ENCODE measurements at places on chromosomes 5 and 9. TPM values are rescaled to one million over a fixed set of nuclear protein-coding genes. Genes with fewer than 3 reads are reported as not detected.

Gene SLCO6A1
- total RNA-seq, result not detected

Gene C9orf50
- not detected for total RNA-seq

- DNase-seq, result no peak
Observed at GRCh38 chr5:67115246-67115645, 81.4 kb downstream of the CD180 start.

Gene BTNL9
- total RNA-seq, result 8.0 TPM

Gene SYK
- 3.6 TPM for total RNA-seq

DNA sequence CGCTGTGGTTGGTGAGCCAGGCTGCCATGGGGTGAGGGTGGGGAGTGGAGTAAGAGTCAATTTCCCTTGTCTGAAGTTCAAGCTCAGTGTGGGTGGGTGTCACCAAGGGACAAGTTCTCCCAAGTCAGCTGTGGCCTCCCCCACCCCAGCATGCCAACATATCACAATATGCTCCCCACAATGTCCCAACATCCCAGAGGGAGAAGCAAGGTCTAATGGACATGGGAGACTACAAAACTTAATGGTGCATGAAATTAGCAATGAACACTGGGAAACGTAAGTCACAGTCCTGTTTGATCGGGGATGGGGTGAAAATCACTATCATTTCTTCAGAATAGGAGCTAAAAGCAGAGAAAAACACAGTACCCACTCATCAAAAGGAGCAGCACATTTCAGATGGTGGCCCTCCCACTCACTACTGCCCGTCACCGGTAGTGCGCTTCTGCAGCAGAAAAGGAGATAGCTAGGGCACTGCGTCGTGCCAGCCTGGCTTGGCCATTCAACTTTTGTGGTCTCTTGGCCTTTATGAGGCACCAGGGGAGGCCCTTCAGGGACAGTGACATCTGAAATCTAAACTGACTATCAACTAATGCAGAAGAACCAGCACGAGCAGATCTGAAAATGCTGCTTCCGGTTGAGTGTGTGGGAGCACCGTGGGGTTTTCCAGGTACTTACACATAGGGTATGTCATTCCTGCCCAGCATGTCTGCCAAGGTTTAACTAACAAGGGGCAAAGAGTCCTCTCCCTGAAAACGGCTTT, 20.5 kb upstream of the NDFIP1 start:
- no peak for DNase-seq

DNA sequence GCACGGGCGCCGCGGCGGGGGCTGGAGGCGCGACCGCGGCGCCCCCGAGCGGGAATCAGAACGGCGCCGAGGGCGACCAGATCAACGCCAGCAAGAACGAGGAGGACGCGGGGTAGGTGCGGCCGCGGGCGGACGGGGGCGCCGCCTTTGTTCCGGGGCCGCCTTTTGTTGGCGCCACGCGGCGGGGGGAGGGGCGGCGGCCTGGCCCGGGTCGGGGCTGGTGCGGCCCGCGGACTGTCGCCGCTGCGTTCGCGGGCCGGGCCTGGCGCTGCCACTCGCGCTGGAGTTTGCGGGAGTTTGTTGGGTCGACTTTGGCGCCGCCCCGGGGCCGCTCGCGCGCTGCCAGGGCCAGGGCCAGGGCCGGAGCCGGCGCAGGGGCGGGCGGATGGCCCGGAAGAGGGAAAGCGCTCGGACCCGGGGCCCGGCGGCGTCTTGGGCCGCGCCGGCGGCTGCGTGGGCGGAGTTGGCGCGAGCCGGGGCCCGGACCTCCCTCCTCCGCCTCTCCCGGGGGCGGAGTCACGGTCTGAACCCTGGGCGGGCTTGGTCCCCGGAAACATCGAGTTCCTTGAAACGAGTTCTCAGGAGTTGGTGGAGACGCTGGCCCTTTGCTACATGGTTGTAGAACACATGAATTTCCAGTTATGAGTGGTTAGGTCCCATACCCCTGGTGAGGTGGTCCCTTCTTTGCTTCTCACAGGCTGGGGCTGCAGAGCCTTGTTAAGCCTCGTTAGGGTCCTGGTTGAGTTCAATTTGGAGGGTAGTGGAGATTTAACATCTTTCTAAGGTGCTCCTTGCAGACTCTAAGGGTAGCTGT, 809 bp downstream of the HNRNPAB start:
- DNase-seq, result peak; percentile 89

GRCh38 chr5:177468685-177469628, 4.5 kb downstream of the DBN1 start:
- no peak for DNase-seq

Gene CATSPER3
- not detected for total RNA-seq

DNA sequence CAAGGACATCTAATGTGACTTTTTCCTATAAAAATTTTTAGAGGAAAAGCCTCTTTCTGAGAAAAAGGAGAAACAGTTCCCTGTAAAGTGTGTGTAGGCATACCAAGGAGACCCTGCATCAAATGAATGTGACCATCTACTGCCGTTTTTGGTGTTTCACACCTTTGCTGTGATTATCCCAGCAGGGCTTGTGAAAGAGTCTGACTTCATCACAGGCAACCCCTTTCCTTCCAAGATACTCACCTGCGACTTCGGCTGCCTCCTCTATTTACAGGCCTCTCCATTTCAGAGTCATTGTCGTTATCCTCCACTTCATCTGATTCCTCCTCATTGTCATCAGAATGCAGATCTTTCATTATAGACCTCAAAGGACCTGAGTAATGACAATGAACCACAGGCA, 259.1 kb downstream of the MLLT3 start:
- DNase-seq, result no peak

Gene INSL6
- total RNA-seq, result not detected

- DNase-seq, result no peak
Observed at GRCh38 chr9:92650839-92651621, 18.9 kb downstream of the IPPK start.

DNA sequence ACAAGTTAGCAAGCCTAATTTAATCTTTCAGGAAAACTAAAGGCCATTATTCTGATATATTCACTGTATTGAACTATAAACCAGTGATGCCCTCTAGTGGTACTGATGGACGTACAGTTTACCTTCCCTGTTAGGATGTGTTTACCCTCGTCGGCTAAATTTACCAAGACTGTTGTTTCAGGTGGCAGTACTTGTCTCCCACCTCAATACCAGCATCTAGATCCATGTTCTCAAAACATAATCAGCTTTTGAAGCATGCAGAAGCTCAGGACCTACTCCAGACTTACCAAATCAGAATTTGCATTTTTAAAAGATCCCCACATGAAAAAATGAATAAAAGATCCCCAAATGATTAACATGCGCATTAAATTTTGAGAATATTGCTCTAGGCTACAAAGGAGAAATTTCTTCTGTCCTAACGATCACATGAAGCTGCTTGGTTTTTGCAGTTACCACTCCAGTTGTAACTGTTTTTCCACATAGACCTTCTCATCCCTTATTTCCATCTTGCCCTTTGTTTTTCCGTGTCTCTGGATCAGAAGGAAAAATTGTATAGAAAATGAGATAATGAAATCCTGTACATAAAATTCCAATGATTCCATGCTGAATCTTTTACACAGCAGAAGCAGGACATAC, 3.2 kb upstream of the BAAT start:
- no peak for DNase-seq

DNA sequence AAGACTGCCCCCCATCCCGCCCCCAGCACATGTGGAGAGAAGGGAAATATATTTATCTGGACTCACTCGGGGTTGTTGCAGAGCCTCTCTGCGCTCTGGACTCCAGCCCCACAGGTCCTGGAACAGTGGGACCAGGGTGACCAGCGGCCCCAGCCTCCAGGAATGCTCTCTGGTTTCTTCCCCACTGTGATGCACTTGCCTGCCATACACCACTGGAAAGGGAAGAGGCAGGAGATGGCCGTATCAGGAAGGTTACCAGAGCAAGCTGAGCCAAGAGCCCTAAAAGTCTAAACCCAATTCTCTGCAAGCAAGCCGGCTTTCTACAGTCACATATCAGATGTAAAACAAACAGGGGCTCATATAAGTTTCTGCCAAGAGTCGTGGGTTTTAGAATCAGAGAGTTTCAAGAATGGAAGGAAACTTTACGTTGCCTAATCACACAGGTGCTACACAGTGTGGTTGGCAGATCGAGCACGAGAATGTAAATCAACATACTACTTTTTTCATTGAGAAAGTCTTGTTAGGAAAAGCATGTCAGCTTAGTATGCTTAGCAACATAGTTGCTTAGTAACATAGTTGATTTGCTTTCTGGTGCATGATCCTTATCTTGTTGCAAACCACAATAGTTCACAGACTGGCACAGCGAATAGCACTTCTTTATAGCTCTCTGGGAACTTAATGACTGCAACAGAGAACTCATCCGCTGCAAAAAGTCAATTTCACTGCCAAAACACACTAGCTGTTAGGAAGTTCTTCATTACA, 201.2 kb downstream of the TARS1 start:
- DNase-seq, result no peak

- DNase-seq, result no peak
Observed at GRCh38 chr5:16013334-16014065, 166.1 kb downstream of the MARCHF11 start.

- DNase-seq, result no peak
Observed at GRCh38 chr9:90774682-90775081, 26.9 kb upstream of the SYK start.

DNA sequence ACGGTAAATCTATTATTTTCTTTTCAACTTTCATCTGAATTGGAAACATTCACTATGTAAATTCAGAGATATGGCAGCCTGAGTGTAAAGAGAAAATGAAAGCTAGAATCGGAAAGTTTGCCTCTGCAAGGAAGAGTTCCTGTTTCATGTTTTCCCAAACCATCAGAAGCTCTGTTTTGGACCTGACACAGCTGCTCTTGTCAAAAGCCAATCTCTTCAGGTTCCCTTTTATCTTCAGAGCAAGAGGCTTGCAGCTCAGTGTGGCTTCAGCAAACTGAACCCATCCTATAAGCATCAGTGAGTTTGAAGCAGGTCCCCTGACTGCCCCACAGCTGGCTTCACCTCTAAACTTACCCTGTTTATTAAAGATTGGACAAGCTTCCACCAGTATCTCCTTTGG, 1099.7 kb downstream of the DTWD2 start:
- no peak for DNase-seq

DNA sequence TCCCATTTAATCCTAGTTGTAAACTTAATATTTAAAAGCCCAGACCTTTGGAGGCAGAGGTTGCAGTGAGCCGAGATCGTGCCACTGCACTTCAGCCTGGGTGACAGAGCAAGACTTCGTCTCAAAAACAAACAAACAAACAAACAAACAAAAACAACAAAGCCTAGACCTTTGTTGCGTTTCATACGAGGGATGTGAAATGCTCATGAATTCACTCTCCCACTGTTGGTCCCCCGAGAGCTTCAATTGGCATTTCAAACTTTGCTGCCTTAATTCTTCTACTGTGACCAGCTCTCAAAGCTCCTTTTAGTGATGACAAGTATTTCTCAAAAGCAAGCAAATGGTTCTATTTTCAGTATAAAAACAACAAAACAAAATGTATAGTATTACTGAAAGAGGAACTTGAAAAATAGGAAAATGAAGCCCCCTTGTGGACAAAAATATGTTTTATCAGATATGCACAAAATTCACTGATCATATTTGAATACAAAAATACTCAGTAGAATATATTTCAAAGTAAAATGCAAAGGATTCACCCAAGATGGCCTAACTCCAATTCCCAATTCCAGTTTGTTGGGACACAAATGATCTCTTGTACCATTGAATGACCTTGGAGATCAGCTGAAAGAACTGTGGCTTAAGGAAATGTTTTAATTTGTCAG, 140.4 kb downstream of the ESM1 start:
- DNase-seq, result no peak

DNA sequence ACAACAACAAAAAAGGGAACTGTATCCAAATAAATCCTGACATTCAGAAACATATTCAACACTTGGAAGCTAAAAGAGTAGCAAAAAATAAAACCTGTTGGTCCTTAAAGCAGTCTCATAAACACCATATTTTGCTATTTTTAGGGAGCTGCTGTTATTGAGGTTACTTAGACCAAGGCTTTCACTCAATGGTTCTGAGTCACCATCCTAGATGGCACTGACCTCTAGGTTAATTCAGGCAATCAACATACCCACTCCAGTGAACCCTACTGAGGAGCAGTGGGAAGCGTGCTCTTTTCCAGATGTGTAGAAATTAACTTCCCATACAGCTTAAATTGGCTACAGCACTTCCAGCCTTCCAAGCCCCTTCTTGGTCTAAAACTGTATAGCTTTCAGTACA, 5.2 kb downstream of the GNAQ start:
- DNase-seq, result no peak

GRCh38 chr9:69585571-69585970, 86.6 kb downstream of the APBA1 start:
- no peak for DNase-seq

DNA sequence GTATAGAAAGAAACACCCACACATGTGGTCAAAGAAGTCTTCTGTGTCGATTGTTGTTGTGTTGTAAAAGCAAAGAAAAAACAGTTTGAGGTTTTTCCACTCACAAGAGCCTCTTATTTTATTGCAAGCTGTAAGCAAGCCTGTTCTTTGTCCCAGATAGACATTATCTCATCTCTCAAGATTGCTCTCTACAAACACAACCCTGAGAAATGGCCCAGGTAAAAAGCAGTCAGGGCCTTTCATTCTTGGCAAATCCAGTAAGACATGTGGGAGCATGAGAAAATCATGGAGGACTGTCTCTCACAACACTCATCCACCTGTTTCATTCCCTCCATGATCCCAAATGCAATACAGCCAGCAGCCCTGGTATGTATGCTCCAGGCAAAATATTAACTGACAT, 286.6 kb upstream of the POU5F2 start:
- no peak for DNase-seq

Data from right lobe of liver (tissue), 6 donors.